ENCODE measurements at places on chromosomes 1 and 21. TPM values are rescaled to one million over a fixed set of nuclear protein-coding genes. Genes with fewer than 3 reads are reported as not detected.

The SMIM11 gene
- total RNA-seq: 3.0 TPM

The SPATA45 gene
- total RNA-seq: not detected

The DIO1 gene
- total RNA-seq: not detected

The RGS4 gene
- total RNA-seq: 111 TPM

The CIART gene
- 0.74 TPM for total RNA-seq

The MTARC1 gene
- total RNA-seq: 1.7 TPM

The MYBPH gene
- not detected for total RNA-seq
